ENCODE measurements at places on chromosomes 1 and 21.

- no peak for DNase-seq
Observed at GRCh38 chr21:20783611-20784010, 214.6 kb upstream of the NCAM2 start.

DNA sequence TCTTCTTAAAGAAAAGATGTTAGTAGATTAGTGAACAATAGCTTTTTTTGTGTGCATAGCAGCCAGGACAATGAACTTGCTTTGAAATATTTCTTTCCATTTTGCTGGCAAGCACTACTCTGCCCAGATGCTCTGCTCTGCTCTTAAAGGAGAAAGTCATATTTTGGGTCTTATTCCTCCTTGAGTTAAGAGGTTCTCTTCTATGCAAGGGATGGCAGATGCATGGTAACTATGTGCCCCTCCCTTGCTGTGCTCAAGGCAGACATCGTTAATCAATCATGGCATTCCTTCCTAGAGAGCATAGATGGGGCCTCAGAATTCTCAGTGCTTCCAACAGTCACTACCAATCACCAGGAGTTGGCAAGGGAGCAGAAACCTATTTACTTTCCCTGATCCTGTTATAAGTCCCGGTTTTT is 27.6 kb downstream of the NIPAL3 start:
- no peak for DNase-seq

GRCh38 chr1:67735806-67736627 is 51.0 kb downstream of the GADD45A start:
- peak; percentile 9 for DNase-seq

DNA sequence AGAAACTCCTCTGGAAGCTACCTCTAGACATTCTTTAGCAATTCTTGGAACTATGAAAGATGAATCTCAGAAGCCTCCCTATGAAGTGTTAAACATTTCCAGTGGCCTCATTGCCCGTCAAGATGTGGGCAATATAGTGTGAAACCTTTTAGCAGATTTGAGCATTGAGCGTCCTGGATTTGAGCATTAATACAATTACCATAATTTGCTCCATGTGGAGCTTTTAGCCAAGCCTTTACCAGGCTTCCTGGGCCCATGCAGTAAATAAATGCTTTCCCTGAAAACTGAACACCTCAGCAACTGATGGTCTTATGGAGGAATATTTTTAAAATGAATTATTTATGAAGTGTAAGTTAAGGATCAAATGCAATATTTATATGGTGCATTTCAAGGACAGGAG is 162.0 kb downstream of the FGGY start:
- no peak for DNase-seq

All from nephron progenitor cell (in vitro differentiated cells).